ENCODE measurements at places on chromosomes 6 and 20.

DNA sequence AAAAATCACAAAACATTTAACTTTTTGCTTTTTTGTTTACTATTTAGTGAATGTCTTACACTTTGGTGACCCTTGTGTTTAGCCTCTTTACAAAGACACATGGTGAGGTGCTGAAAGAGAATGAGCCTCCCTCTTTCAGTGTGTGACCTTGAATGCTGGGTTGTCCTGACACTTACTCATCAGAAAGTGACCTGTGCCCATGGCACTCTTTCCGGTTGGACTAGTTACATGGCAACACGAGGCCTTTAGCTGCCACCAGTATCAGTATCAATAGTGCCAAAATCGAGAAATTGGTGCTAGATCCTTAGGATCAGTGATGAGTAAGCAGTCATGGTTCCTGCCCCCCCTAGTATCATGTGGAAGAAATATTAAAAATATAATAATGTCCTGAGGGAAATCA is 1.7 kb upstream of the RPL7L1 start:
- no peak for DNase-seq

DNA sequence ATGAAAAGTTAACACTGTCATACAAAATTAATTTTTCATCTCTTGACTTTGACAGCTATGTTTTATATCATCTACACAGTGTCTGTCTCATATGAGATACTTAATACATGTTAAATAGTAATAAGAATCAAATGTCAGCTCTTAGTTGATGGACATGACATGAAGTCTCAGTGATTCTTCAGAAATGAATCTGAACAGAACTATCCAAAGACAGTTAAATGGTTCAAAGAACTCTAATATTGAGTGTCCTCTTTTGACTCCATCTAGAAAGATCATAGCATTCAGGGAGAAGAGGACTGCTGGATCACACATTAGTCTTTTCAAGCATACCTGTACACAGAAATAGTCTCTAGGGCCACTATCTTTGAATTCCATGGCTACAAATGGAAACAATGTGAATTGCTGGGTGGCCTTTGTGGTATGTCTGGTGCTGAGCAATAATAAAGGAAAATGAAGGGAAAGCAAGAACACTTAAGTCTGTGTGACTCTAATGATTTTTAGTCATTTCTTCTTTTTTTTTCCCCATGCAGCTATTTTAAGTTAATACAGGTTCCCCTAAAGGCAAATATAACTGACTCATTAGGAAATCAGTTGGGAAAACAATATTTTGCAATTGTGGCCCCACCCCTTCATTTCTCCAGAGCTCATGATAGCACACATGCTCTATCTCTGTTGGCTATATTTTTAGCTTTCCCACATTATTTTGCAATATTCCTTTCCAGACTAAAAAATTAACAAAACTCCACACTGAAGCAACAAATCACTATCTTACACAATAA is 367.5 kb downstream of the GRIK2 start:
- DNase-seq = no peak

DNA sequence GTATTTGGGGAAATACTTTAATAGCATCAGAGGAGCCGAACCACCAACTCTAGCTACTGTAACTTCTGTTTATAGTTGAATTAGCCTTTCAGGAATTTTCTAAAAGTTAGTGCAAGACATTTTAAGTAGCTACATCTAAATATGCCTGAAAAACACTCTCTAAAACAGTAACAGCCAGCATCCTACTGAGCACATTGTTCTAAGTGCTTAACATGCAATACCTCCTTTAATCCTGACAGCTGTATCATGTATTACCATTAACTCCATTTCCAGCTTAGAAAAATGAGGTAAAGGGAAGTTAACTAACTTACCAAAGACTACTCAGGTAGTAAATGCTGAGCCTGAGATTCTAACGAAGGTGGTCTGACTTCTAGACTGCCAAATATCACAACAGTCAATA is 120.7 kb downstream of the DST start:
- no peak for DNase-seq

GRCh38 chr6:105941621-105942412 is 144.3 kb upstream of the PRDM1 start:
- DNase-seq = no peak

DNA sequence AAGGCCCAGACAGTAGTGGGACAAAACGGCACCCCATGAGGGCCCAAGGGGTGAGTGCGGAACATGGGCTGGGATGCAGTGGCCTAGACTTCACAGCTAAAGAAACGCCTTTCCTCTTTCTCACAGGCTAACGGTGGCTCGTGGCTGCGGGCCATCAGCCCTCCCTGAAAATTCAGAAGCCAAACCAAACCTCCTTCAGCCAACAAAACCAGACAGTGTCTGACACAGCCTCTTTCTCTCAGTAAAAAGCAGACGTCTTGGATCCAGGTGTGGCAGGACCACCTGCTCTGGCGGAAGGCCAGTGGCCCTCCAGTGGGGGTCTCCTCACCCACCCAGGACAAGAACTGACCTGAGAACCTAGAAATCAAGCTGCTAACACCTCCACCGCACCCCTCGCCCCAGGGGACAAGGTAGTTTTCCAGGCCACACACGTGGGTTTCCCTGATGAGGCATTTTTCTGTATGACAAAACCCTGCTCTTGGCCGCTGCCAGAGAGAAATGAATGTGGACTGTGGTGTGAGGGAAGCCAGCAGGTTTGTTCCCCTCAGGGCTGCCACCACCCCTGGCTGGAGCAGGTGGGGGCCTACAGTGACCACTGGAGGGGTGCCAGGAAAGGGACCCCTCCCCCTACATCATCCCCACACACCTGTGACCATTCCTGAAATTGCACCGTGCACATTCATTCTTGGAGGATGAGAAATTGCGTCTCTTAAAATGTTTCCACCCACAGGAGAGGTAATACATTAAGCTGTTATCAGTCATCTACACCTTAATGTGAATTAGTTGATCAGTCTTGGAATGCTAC is 76.8 kb upstream of the PIM1 start:
- DNase-seq = no peak

GRCh38 chr6:158567871-158568401 is 8.0 kb downstream of the TMEM181 start:
- DNase-seq = no peak

GRCh38 chr6:52416629-52417151 is 3.5 kb upstream of the EFHC1 start:
- DNase-seq = no peak

DNA sequence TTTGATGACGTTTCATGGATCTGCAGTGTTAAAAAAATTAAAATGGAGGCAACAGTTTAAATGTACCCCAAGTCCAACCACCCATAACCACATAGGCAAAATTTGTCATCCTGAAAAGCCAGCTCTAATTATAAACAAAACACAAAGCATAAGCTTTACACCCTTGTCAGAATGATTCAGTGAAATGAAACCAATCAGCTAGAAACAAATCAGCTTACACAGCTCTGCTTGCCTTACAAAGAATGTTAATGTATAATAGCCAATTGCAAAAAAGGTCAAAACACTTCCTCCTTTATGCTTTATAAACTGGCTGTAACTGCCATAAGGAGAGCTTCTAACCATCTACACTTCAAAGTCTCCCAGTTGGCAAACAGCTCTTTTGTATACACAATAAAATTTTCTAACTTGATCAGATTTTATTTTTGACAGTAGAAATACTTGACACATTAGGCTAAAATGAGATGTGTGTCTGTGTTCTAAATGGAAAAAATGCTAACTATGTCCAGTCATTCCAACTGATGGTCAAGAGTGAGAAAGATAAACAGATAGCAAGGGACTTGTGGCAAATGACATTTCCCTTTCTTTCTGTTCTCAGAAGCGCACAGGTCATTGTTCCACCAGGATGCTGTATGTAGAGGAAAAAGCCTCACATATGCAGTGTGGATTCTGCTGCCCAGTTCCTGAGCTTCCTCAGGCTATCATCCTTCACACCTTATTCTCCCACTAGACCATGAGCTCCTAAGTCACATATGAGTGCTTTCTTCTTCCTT is 344.3 kb upstream of the ID4 start:
- DNase-seq = no peak

DNA sequence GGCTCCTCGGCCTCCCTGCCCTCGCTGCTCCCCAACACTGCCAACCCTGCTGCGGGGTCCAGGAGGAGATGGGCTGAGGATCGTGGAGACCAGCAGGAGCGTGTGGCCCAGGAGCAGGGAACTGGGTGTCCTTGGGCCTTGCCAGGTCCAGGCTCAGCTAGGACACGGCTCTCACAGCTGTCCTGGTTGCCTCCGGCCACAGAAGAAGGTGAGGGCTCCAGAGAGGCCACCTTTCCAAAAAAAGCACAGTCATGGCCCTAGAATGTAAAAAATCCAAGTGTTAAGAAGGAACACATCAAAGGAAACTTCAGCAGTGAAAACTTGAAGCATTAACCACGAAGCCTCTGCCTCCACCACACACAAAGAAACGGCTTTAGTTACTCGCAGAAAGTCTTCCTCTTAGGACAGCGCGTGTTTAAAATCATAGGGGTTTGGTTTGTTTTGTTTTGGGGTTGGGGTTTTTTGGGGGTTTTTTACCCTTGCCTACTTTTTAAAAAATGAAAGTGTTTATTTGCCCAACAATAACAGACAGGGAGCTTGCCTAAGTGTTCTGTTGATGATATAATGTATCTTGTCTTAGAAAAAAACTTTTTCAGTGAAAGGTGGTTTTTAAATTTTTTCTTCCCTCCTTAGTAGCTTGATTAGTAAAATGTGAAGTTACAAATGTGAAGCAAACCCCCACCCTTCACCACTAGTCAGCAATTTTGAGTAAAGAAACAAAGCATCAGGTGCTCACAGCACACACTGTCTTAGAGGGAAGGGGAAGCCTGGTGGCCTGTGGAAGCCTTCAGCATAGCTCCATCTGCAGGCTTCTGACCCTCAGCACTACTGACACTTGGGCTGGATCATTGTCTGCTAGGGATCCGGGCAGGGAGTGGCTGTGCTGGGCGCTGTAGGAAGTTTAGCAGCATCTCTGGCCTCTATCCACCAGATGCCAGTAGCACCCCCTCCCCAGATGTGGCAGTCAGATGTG is 60.0 kb downstream of the PTPN1 start:
- no peak for DNase-seq

DNA sequence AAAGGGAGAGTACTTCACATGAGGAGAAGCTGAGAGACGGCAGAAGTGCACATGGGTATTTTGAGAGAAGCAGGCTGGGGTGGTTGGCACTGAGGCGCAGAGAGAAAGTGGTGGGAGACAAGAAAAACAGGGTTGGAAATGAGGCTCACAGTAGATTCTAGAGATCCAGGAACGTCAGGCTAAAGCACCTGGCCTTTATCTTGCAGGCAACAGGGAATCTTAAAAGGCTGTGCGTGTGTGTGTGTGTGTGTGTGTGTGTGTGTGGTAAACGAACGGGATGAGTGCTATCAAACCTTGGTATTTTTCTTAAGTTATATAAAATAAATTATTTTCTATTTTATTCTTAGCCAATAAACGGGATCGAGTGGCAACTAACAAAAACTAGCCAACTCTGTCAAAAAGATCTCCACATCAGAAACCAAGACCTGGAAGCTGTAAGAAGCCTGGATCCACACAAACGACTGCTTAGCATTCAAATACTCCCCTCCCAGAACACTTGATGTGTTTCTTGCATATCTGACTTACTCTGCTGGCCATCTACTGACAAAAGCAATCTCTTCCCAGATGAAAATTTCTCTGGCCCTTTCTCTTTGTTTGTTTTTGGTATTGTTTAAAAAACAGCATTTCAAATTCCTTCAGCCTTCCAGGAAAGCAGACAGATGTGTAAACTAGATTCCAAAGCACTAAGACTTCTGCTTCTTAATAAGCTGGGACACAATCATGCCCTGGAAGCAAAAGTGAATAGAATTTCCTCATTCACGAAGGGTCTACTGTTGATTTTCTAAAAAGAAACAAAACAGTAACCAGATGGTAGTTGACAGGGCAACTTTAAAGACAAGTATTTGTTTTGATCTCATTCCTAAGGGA is 44.8 kb upstream of the FABP7 start:
- DNase-seq = no peak

- no peak for DNase-seq
Observed at GRCh38 chr20:23082846-23083552, 3.1 kb downstream of the CD93 start.

- no peak for DNase-seq
Observed at GRCh38 chr20:2907519-2907918, 34.2 kb downstream of the PTPRA start.

- no peak for DNase-seq
Observed at GRCh38 chr20:12074111-12074655, 156.5 kb downstream of the BTBD3 start.

DNA sequence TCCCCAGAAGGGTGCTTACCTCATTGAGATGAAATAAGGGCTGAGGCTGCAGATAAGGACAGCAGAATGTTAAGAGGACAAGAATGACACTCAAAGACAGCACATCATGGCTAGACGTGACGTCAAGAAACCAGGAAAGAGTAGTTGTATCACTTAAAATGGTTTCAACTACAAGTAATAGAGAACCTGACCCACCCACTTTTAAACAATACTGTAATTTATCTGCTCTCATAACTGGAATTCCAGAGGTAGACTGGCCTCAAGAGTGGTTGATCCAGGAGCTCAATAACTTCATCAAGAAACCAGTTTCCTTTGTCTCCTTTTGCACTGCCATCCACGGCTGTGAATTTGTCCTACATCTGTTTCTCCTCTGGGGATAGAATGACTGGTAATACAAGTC is 187.1 kb downstream of the EYA4 start:
- DNase-seq = no peak

- no peak for DNase-seq
Observed at GRCh38 chr6:138569970-138570724, 70.9 kb upstream of the NHSL1 start.

DNA sequence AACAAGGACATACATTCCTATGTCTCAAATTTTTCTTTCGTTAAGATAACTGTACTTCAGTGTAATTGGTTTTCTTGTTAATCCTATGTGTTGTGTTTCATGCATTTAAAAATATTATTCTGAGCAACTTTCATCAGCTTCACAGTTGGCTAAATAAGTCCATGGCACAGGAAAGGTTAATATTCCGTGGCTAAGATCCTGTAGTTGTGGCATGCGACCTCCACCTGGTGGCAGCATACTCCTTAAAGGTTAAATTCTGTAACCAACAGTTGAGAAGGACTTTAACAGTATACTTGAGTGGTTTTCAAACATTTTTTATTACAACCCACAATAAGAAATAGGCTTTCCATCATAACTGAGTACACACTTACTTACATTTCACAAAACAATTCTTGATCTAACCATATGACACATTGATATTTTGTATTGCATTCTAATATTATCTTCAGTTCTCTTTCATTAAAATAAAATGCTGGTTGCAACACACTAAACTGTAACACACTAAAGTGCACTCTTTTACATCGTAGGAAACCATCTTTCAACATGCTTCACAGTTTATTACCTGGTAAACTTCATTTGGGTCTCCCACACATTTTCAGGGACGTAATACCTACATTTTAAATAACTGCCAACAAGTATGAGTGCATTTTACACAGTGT is 118.3 kb downstream of the SLX4IP start:
- no peak for DNase-seq

DNA sequence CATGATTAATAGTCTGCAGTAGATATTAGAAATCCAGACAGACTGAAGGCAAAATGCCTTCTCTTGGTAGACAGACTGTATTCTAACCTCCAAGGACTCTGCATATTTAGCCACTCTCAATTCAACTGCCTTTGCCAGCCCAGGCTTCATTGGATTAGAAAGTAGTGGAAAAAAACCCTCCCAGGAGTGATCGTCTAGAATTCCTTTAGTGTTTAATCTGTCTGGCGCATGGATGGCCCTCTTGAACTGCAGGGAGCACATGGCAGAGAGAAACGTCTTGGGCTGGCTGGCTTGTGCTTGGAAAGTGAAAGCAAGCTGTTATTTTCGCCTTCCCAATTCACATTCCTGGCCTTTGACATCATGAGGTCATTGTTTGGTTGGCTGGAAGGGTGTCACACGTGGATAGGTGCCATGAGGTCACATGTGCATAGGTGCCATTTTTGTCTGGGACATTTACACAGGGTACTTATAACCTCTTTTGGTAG is 30.9 kb upstream of the NEDD9 start:
- DNase-seq = no peak

- DNase-seq = no peak
Observed at GRCh38 chr6:168343239-168344150, 23.9 kb upstream of the DACT2 start.

All from central memory CD8-positive, alpha-beta T cell (primary cell).